Fibroblast of skin of right quadriceps (primary cell): ENCODE measurements at places on chromosomes 4 and X.
A peak's percentile ranks its signal among the peaks of the same experiment; 100 is the strongest.

GRCh38 chrX:114841051-114841450 is 176.4 kb downstream of the IL13RA2 start:
- DNase-seq = peak; percentile 18

DNA sequence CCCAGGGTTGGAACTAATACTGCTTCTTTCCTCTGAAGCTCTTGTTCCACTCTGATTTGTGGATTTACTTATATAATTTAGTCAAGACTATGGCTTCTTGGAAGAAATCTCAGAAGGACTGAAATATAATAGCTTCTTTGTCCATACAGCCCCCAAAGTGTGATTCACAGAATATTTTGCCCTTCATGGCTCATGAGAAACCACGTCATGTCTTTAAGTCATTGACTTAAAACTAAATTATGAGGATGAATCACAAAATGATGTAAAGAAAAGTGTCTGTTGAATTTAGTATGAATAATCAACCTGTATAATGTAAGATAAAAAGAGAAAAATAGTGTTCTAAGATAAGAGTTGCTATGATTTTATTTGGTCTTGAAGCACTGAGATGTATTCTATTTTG is 43.3 kb upstream of the AGA start:
- DNase-seq = peak; percentile 85

GRCh38 chrX:68072041-68072440 is 361.3 kb downstream of the OPHN1 start:
- peak; percentile 15 for DNase-seq

DNA sequence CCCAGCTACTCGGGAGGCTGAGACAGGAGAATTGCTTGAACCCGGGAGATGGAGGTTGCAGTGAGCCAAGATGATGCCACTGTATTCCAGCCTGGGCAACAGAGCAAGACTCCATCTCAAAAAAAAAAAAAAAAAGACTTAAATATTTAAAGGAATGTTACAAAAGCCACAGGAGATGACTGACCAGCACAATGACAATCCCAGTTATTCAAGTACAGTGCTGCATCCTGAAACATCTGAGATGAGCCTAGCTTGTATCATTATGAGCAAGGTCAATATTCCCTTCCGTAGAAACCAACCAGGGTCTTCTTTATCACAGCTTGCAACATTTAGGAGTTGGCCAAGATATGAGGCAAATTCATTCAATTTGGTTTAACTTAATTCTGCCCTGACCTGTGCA is 38.6 kb downstream of the LNX1 start:
- DNase-seq = no peak

GRCh38 chrX:50450324-50450723 is 20.3 kb downstream of the DGKK start:
- DNase-seq = no peak

DNA sequence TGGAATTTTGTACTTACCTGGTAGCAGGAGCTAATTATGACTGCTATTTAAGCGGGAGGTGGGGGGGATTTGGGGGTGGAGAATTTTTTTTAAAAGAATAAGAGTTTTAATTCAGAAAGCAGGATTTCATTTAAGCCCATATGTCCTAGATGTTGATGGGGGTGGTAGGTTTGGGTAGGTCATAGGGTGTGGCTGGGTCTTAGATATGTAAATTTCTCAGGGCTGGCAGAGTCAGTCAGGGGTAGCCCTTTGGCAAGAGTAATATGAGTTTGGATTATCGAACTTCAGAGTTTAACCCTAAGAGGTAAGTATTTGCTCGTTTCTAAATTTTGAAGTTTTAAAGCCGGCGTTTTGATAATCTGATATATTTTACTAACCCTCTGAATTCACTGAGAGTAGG is 35.2 kb upstream of the COX18 start:
- DNase-seq = no peak

GRCh38 chr4:90084277-90084966 is 42.8 kb upstream of the CCSER1 start:
- DNase-seq = no peak

DNA sequence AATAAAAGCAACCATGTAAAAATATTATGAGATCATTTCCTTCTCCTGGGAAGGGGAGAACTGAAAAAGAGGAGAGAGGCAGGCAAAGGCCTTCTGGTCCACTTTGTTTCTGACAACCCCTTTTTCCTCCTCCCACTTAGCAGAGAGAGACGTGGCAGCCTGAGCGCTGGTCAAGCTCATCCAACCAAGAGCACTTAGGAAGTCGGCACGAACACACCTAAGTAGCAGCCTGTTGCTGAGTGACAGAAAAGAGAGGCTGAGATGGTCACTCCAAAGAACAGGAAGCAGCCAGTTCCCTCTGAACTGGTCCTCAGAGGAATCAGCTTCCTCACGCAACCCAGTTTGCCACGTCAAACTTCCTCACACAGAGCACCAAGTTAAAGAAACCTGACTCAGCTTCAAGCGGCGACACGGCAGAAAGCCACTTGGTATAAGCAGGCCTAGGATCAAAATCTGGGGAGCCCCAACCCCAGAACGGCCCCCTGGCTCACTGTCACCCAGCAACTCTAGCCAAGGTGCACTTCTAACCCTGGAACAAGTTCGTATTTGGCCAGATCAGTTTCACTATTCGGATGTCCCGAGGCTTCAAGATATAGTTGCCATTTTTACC is 861 bp downstream of the SEC24D start:
- peak; percentile 89 for DNase-seq

DNA sequence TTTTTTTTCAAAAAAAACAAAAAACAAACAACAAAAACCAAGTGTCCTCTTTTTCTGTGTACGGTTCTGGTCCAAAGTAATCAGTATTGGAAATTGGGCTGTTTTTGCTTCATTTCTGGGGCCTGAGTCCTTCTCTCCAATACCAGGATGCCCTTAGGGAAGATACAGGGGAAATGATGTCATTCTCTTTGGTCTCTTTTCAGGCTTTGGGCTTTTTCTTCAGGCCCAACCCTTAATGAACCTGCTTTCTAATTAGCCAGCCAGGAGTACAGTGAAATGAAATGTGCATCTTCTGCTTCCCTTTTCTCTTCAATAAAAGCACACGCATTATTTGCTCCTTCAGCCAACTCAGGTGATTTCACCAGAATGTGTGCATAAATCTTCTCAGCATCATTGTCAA is 52.6 kb upstream of the RBPJ start:
- DNase-seq = no peak

DNA sequence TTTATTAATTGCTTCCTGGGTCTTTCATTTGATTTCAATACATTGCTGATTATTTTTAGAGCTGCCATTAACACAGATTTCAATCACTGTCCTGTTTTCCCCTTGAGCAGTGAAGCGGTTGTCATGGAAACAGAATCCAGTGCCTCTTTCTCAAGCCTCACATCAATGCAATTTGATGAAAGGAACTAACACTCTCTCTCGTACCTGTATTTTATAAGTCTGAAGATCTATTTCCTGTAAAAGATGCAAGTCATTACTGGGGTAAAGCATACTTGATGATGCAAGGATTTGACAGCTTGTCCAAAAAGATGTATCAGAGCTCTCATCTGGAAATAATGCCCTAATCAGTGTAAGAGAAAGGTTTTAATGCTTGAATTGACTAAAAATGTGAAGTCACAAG is 17.9 kb upstream of the GASK1B start:
- DNase-seq = no peak

- peak; percentile 0 for DNase-seq
Measured at GRCh38 chrX:106170318-106170717, 2.2 kb downstream of the PWWP3B start.
